ENCODE measurements at places on chromosomes 4 and X.

DNA sequence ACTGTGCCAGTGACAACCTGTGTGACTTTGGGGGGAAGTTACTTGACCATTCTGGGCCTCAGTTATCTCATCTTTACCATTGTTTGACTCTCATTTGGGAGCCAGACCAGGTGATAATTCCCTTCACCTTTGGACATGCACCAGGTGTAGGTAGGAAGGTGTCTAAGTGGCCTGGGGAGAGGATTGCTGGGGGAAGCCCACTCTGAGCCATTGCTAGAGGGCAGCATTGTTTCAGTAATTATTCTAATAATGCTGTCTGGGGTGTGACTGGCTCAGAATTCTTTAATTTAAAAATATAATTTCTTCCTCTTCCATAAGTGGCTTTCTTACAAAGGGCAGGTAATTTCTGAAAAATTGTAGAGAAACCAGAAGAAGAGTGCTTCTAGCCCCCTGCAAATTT is 104.3 kb downstream of the RTL9 start:
- peak; percentile 0 for DNase-seq

DNA sequence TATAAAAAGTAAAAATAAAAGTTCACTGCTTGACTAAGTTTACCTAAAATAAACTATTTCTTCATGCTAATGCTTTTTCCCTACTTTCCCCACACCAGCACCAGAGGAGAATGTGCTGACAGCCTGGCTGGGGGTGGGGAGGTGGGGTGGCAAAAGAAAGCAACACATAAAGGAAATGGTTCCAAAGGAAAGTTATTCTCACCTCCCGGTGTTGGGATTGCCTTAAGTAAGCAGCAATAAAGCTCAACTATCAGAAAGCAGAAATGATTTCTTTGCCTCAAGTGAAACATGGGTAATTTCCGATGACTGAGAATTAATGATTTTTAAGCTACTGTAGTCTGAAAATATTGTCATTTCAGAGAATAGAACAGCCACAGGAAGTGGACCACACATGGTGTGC is 84.5 kb upstream of the DKK2 start:
- DNase-seq, result no peak

DNA sequence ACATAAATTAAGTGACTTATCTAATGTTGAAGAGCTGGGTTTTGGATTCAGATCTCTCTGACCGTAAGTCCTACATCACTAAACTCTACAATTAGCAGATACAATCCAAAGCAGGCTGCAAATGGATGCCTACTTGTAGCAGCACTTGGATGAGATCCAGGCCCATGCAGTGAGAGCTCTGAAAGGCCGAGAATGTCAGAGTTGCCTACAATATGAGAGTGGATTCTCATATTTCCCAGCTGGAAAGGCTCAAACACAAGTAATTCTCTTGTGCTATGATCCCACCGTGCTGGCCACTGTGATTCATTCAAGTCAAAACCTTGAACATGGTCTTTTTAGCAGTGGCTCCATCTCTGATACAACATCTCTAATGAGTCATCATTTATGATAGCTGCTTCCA is 125.4 kb upstream of the CHRDL1 start:
- no peak for DNase-seq

DNA sequence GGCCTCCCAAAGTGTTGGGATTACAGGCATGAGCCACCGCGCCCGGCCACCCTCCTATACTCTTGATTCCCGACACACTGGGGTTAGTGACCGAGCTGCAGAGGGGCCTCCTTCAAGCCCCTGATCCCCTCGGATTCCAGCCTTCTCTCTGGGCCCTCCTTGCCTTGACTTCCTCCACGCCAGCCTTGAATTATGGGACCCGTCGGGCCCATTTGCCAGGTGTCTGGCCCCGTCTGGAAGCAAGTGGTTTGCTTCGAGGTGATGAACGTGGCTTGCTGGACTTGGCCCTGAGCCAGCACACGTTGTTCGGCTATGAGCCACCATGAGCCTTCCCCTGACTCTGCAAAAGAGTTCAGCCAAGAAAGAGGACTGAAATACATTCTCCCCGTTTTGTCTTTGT is 37.4 kb upstream of the GRPEL1 start:
- DNase-seq, result no peak
